ENCODE measurements at places on chromosomes 5 and 9.

DNA sequence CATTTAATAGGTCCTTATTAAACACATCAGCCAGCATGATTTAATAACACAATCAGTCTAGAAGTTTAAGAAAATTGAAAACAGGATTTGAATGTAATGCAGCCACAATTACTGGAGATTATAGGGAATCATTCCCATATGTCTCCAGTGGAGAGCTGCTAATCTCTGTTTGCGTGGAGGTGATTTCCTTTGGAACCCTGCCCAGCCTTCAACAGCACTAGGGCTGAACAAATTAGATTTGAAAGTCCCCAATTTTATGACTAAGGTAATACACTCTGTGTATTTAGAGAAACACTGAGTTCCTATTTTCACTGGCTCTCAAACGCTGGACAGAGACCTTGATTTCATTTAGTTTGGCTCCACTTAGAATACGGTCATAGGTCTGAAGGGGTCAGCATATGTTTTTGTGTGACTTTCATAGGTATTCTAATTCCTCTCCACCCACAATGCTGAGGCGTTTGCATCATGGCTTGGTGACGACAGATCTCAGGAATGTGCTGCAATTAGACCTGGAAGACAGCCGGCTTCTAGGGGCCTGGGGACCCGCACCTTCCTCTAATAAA, 508.3 kb downstream of the EBF1 start:
- DNase-seq: no peak

- DNase-seq: no peak
Observed at GRCh38 chr9:134306636-134307600, 19.3 kb upstream of the RXRA start.

GRCh38 chr9:88143957-88144625, 5.8 kb upstream of the SPATA31C2 start:
- no peak for DNase-seq

- DNase-seq: no peak
Observed at GRCh38 chr9:108547411-108548135, 308.2 kb downstream of the ACTL7B start.

- peak; percentile 38 for DNase-seq
Observed at GRCh38 chr9:79574781-79575180, 3.0 kb downstream of the TLE4 start.

GRCh38 chr9:112200711-112201110, 25.6 kb upstream of the SUSD1 start:
- no peak for DNase-seq

DNA sequence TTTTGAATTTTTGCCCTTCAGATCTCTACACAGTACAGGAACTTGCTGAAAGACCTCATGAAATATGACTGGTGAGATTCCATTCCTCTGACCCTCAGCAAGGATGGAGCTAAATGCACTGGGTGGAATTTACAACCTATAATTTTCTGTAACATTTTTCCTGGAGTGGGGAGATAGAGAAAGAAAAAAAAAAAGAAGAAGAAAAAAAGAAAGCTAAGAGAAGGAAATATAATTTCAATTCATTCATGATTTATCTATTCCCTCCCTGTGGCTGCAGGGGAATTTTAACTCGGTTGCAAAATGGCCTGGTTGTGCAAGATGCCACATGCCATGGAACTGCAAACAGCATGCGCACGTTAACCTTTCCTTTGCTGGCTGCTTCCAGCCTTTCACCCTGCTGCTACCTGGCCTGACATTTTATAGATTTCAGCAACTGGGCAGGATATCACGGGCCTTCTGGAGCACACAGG, 155.4 kb downstream of the FSTL4 start:
- DNase-seq: no peak

- peak; percentile 88 for DNase-seq
Observed at GRCh38 chr5:65394087-65394486, 87.6 kb downstream of the ADAMTS6 start.

DNA sequence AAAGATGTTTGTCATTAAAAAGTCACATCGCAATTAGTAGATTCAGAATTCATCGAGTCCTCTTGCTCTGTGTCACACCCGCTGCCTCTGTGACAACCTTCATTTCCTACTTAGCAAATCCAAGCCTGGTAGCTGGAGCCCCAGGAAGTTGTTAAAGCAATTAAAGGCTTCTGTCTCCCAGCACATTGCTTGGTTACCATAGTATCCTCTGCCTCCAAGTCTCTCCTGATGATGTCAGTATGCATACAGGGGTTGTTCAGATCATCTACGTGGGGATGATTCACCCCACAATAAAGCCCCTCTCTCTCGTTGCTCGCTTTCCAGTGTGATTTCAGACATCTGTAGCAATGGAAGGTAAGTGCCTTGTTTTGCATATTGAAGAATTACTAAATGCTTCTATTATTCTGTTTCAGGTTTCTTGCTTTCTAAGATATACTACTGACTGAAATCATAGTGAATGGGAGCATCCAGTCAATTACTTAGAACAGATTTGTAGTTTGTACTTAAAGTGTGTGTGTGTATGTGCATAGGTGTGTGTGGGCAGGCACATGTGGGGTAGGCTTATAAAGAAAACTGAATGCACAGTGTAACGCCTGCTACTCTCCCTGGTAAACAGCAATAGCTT, 52.9 kb downstream of the PAM start:
- peak; percentile 46 for DNase-seq

GRCh38 chr5:54443270-54443669, 12.2 kb upstream of the HSPB3 start:
- peak; percentile 49 for DNase-seq

DNA sequence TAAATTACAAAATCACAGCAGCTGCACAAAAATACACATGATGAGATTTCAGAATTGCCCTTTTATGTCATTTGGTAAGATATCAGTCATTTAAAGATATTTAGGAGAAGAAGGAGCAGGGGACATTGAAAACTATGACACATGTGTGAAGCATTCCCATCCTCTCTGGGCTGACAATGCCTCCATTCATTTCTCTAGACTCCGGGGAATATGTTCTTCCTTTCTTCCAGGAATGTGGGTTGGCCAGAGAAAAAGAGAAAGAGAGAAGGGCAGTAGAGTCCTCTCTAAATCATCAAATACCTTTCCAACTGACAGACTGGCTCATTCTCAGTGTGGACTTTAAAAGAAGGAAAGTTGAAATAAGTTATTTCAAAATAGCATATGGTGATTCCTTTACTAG, 205.6 kb upstream of the ADAMTSL1 start:
- DNase-seq: peak; percentile 30

DNA sequence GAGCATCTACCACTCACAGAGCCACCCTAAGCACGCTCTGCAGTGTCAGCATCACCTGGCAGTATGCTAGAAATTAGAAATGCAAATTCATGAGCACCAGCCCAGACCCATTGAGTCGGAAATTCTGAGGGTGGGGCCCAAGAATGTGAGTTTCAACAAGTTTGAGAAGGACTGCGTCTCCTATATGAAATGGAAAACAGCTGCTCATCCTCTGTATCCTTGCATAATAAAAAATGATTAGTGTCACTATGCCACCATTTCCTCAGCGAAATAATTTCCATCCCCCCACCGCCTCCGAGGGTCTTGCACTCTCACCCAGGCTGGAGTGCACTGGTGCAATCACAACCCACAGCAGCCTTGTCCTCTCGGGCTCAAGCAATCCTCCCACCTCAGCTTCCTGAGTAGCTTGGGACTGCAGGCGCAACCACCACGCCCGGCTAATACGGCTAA, 1.3 kb upstream of the IQGAP2 start:
- no peak for DNase-seq

DNA sequence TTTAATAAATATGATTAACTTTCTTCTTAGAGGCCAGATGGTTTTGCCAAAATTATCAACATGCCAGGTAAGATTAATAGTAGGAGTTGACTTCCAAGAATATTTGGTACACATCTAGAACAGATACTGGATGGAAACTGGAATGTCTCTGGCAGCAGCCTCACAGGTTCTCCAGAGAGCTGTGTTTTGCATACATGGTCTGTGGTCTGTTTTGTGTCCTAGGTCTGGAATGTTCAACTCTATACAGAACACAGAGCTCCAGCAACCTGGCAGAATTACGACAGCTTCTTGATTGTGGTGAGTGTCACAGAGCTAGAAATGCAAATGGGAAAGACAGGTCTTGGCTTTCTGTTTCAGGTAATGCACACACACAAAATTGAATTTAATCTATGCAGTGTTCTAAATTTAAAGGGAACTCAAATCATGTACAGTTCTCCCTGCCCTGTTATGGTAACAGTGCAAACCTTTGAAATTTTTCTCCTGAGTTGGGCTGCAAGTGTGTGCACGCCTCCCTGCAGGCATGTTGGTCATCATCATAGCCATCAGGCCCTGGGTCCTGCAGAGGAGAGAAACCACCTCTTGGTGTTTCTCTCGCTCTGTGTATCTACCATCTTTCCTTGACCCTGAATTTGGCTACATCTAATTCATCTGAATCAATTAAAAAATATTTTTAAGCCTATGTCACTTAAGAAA, 58.3 kb downstream of the PIK3R1 start:
- no peak for DNase-seq

DNA sequence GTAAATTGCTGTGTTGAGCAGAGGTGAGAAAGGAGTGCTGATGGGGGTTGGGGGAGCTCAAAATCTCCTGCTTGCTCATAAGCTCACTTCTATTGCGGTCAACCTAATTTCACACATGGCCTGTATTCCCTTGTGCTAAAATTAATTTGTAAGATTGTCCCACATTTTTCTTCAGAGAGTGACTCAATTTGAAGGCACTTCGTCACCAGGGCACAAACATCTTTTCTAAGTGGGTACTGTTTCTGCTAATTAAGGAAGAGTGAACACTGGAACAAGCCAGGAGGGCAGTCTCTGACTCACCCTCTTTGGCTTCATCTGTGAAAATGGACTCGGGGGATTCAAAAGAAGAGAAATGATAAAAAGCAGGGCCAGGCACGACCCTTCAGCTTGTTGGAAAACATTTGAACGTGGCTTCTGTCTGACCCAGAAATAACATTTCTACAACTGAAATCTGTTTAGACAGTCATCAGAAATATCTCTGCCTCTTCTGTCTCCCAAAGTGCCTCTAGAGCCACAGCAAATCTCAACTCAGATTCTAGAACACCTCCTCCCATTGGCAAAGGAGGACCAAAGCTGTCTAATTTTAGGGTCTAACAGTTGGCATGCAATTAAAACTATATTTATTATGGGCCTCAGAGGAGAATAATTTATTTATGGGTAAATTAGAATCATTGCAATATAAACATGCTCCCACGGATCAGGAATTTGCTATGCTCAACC, 49.8 kb downstream of the FEM1C start:
- no peak for DNase-seq

DNA sequence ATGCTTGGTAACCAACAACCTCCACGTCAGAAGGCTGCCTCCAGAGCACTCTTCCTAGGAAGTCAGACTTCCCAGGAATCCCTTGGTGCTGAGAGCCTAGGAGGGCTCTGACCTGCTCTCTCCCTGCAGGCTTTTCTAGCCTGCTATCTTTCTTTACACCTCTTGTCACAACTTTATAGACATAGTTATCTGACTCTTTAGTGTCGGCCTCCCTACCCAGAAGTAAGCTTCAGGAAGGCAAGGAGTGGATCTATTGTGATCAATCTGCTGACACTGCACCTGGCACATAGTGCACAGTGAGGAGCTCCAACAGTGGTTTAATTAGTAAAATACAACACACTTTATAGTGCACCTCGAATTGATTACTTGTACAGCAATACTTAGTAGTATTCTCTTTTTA, 2.3 kb downstream of the AFAP1L1 start:
- no peak for DNase-seq

DNA sequence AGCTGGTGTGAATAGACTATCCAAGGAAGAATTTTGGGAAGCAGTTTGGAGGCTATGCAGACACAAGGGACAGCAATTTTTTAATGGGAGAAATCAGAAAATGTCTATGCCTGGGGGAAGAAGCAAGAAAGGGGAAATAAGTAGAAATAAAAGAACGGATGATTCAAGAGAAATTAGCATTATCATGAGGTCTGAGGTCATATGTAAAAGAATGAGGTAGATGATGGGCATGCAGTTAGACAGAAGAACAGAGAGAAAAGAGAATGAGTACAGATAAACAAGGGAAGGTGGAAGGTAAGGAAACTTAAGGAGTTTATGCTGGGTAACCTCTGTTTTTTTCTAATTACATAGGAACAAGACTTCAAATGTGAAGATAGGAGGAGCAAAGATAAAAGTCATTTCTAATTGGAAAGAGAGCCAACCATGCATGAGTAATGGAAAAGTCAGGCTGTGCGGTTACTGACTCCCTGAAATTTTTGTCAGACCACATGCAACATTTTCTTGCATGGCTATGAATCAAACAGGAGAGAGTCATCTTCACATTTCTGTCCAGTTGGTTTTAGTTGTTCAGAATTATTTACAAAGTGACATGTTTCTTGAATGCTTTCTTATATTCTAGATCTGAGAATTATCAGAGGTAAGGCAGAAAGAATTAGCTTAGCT, 101.0 kb upstream of the PIK3R1 start:
- DNase-seq: peak; percentile 93

DNA sequence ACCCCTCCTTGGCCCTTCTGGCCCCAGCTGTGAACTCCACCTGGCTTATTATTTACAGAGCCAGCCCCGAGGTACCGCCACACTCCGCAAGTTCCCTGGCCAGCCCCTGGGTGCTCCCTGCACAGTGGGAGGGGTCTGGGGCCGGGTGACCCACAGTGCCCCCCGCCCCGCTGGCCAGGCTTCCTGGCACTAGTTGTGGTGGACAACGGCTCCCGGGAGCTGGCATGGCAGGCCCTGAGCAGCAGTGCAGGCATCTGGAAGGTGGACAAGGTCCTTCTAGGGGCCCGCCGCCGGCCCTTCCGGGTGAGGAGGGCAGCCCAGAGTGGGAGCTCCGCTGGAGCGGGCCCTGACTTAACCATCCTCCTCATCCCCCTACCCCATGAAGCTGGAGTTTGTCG, 3.9 kb downstream of the MAMDC4 start:
- no peak for DNase-seq

DNA sequence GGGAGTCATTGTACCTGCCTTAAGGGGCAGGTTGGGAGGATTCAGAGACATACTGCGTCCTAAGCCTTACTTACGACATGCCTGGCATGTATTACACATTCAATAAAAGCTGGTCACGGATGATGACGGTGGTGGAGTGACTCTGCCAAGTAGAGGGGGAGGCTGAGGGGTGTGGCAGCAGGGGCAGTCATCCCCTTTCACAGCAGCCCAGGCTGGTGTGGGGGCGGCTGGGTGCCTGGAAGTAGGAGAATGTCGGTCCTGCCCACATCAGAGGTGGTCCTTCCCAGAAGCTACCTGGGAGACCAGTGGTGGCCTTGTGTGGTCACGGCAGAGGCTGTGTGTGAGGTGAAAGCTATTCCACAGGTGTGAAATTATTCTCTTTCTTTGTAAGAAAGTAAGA, 8.9 kb downstream of the ZBTB34 start:
- no peak for DNase-seq

GRCh38 chr5:169567079-169567478, 16.5 kb upstream of the SPDL1 start:
- DNase-seq: no peak

DNA sequence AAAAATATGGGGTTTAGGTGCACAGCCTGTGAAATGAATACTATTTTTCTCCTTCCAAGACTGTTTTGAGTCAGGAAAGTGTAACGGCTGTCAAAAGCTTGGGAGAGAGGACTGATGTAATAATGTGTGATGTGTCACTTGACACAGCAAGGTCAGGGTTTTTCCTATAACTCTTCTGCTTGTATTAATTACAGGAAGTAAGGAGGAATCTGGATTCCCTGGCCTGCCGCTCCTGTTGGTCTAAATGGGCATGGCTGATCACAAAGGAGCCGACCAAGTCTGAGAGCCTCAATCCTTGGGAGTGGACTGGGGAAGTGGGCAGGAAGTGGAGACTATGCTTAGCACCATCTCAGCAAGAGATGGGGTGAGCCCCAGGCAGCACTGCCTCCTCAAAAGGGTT, 16.7 kb upstream of the SLC28A3 start:
- no peak for DNase-seq

- no peak for DNase-seq
Observed at GRCh38 chr5:126450346-126450745, 27.1 kb downstream of the GRAMD2B start.
